Panc1 (cell line): ENCODE measurements at places on chromosomes 11 and 22. TPM values are rescaled to one million over a fixed set of nuclear protein-coding genes. Genes with fewer than 3 reads are reported as not detected.

Gene ELMOD1
- 2.1 TPM for total RNA-seq

- H3K4me3 ChIP-seq, result no peak overlapping the region
- H3K36me3 ChIP-seq, result peaks cover 10% of the 10 kb centered on the region; the same call in 1 of the 2 replicates
- H3K27me3 ChIP-seq, result no peaks in the 10 kb centered on the region
- no peak overlapping the region for H3K27ac ChIP-seq
Observed at GRCh38 chr11:83282084-83282716, 4.0 kb downstream of the CCDC90B start.

DNA sequence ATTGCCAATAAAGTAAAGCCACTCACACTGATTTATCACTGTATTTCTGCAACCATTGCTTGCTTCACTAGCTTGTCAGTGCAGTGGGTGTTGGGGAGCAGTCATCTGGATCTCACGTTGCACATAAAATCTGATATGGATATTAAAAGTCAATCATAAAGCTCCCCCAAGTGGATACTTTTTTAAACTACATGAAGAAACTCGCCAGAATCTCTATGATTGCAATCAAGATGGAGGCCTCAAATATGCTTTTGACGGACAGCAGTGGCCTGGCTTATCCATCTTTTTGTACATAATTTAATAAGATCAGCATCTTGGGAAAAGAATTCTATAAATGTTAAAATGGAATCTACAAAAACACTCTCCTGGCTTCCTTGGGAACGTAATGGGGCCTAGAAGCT lies 137.7 kb downstream of the WT1 start:
- no peaks in the 10 kb centered on the region for H3K4me1 ChIP-seq
- no peaks in the 10 kb centered on the region for H3K36me3 ChIP-seq
- H3K4me3 ChIP-seq, result no peak overlapping the region
- peaks cover 4% of the 10 kb centered on the region; the same call in 1 of the 2 replicates for H3K27me3 ChIP-seq
- DNase-seq, result no peak

DNA sequence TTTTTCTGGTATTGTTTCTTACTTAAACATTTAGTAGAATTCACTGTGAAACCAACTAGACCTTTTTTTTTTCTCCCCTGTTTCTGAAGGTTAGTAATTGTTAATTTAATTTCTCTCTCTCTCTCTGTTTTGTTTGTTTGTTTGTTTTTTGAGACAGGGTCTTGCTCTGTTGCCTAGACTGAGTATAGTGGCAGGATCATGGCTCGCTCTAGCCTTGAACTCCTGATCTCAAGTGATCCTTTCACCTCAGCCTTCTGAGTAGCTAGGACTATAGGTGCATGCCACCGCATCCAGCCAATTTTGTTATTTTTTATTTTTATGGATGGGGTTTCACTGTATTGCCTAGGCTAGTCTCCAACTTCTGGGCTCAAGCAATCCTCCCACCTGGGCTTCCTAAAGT lies 165.0 kb downstream of the UVRAG start:
- DNase-seq, result no peak
- no peak overlapping the region for H3K27ac ChIP-seq
- no peaks in the 10 kb centered on the region for H3K4me1 ChIP-seq
- no peak overlapping the region for H3K4me3 ChIP-seq

Gene HTATIP2
- 68.9 TPM for total RNA-seq
